GM20000 (cell line): ENCODE measurements at places on chromosomes 11 and 22.
A peak's percentile ranks its signal among the peaks of the same experiment; 100 is the strongest.

DNA sequence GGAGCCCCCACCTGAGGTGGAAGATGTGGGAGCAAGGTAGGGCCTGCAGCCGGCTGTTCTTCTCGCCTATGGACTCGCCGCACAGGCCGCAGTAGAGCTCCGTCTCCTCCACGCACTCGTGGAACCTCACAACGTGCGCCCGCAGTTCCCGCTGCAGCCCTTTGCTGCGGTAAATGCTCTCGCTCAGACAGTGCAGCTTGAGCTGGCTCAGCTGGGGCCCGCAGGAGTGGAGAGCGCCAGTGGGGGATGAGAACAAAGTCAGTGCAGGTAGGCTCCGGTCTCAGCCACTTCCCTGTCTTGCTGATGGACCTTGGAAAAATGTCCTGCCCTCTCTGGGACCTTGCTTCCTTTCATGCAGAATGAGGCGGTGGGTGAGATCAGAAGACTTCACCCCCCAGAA is 10.2 kb downstream of the RAPSN start:
- DNase-seq: no peak

DNA sequence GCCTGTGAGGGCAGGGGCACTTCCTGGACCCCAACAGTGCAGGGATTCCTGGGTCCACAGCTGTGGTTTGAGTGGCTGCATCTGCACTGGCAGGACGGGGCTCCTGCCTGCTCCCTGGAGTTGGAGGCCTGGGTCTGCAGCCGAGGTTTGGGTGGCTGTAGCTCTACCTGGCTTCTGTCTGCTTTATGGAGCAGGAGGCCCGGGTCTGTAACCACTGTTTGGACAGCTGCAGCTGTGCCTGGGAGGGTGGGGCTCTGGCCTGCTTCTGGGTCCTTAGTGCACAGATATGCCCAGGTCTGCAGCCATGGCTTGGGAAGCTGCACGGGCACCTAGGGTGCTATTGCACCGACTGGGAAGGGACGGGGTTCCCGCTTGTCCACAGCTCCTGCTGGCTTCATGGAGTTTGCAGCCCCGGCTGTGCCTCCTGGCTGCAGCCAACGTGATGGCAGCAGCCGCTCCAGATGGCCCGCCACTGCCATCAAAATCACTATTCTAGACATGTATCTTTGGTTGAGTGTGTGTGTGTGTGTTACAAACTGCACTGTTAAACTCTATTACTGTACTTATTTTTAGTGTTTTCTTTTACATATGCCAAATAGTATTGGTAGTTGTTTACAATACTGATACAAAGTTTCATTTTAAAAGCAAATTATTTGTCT is 412.3 kb upstream of the KIRREL3 start:
- no peak for DNase-seq

DNA sequence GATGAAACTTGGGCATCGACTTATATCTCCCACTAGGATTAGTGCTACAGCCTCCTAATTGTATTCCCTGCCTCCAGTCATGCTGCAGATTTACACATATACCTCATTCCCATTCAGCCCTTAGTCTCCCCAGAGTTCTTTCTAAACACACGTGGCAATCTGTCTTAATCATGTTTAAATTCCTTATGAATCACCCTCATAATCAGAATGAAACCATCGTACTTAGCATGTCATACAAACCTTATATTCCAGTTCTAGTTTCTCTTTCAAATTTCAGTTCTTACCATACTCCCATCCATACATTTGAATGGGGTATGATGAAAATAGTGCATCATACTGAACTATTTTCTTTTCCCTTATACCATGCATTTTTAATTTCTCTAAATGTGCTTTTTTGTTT is 6.0 kb upstream of the OR10A2 start:
- peak; percentile 25 for DNase-seq

GRCh38 chr11:100328626-100329340 is 358.3 kb upstream of the ARHGAP42 start:
- no peak for DNase-seq

GRCh38 chr11:17481905-17482304 is 5.3 kb upstream of the ABCC8 start:
- no peak for DNase-seq

- peak; percentile 60 for DNase-seq
Observed at GRCh38 chr11:118872403-118872821, 11.3 kb upstream of the CXCR5 start.

GRCh38 chr11:76747153-76747914 is 35.8 kb upstream of the TSKU start:
- DNase-seq: no peak
